ENCODE measurements at places on chromosomes 7 and 10. TPM values are rescaled to one million over a fixed set of nuclear protein-coding genes. Genes with fewer than 3 reads are reported as not detected.

DNA sequence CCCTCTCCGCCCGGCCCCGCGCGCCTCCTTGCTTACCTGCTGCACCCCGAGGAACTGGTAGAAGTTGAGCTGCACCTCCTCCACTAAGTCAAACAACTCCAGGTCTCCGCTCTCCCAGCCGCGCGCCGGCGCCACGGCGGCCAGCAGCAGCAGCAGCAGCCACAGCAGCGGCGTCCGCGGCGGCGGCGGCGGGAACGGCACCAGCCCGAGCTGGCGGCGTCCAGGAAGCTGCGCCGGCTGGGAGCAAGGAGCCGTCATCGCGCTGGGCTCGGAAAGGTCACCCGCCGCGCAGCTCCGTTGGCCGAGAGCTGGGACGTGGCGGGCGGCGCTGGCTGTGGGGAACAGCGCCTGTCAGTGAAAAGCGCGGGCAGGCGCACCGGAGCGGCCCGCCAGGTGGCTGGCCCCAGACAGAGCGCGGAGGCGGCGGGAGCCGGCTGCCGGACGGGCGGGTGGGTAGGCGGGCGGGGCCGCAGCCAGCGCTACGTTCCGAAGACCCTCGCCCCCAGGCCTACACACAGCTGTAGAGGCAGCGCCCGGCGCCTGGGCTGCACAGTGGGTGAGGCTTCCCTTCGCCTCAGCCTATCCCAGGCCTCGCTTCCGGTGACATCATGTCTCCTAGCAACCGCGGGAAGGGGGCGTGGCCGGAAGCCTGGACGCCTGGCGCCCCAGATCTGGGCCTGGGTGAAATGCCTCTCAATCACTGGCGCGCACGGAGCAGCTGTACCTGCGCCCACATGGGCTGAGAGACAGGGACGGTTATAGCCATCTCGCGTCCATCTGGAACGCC is at the start of gene DNAJC1:
DNAJC1 (minus strand) TSS at position 554 of the 787 bp plus-strand sequence; CDS start at position 258, 296 bp downstream.
- DNase-seq: peak; percentile 98

GRCh38 chr10:25080880-25081581 is 64.6 kb downstream of the THNSL1 start:
- DNase-seq: peak; percentile 78

Gene DGKI
- 1.8 TPM for polyA plus RNA-seq

Gene VIPR2
- 3.0 TPM for polyA plus RNA-seq

- DNase-seq: no peak
Measured at GRCh38 chr10:129174232-129175014, 292.6 kb upstream of the MGMT start.

DNA sequence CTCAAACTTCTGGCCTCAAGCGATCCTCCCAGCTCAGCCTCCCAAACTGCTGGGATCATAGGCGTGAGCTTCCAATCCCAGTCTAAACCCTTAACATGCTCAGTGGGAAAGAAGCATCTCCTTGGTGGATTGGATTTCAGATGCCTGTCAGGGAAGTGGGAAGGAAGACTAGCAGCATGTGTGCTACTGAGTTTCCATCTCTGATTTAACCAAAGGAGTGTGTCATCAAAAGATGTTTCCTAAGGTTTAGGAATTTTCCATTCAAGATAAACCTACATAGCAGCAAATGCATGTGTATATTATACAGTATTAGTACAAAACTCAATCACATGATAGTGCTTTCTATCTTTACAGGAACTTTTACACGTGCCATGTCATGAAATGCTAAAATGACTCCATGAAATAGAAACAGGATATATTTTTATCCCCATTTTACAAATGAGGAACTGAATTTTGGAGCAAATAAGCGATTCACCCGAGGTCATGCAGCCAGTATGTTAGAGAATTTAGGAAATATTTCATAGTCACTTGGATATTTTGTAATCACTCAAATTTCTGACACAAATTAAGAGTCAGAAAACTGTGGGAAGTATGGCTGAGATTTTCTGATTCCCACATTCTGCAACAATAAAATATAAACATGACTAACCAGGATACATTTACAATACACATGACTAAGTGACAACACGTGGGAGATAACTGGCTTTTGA is 11.4 kb upstream of the TMEM26 start:
- DNase-seq: no peak

- DNase-seq: no peak
Measured at GRCh38 chr10:11646450-11646849, 35.0 kb upstream of the USP6NL start.

Gene UPF2
- 39.1 TPM for polyA plus RNA-seq

DNA sequence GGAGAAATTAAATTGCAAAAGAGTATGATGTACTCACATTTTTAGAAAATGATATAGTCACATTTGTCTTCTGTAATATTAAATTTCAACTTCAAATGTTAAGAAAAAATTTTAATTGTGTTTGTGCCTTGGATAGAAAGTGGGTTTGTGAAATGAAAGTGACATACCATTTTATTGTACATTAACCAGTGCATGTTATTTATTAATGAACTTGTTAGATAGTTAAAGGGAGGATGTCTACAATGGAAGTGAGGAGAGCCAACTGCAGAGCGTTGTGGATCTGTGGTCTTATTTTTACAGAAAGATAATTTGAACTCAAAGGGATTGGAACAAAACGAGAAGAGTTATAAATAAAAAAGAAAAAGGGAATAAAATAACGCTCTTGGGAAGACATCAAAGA is 291.7 kb downstream of the ARL4A start:
- DNase-seq: no peak

Gene SCIN
- polyA plus RNA-seq: 111 TPM

DNA sequence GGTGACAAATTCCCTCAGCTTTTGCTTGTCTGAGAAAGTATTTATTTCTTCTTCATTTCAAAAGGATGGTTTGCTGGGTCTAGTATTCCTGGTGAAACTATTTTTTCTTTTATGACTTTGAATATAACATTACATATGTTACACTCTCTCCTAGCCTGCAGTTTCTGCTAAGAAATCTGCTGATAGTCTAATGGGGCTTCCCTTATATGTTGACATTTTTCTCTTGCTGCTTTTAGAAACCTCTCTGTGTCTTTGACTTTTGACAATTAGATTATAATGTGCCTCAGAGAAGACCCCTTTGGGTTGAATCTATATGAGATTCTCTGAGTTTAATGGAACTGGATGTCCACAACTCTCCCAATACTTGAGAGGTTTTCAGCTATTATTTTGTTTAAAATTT is 33.8 kb upstream of the SRI start:
- no peak for DNase-seq

- no peak for DNase-seq
Measured at GRCh38 chr10:44981172-44982113, 2.8 kb upstream of the DEPP1 start.

DNA sequence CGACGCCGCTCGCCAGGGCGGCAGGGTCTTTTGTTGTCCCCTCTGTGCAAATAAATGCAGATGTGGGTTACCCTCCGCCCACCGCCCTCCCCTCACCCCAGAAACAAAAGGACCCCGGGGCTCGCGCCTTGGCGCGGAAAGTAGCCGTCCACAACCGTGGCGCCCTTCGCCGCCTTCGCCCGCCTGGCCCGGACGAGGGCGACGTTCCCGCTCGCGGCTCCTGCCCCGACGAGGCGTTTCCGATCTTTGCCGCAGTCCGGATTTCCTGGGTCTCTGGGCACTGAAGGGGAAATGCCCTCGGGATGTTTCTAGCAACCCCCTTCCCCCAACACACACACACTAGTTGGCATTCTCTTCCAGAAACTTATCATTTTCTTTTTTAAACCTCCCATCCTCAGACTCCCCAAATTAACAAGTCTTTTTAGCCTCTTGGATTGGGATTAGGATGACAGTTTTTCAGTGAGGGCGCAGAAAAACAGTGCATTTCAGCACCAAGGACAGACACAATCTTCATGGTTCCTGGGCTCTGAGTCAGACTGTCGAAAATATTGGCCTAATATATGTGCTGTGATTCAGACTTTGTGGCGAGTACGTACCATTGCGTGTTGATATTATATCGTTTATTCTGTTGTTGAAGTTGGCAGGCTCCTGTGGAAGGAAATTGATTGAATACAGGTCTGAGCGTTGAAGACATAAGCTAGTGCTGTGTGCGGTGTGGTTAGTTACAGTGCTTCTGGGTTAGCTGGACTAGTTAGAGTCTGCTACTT is 771 bp downstream of the PHYHIPL start:
- peak; percentile 63 for DNase-seq

DNA sequence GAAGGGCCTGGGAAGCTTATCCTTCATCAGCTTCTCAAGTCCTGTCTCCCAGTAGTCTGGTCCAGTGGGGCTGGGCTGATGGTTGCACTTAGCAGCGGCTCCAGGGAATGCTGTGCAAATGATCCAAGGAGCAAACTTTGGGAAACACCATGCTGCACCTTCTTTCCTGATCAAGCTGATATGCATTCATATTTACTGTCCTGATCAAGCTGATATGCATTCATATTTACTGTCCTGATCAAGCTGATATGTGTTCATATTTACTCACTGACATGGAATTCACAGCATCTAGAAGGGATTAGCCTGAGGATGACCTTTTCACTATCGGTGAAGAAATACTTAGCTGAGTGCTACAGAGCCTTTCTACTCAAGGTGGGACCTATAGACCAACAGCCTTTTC is 330.7 kb downstream of the BMPER start:
- no peak for DNase-seq

GRCh38 chr7:87926581-87927461 is 7.2 kb upstream of the ADAM22 start:
- no peak for DNase-seq

Gene PNLIPRP2
- polyA plus RNA-seq: not detected

DNA sequence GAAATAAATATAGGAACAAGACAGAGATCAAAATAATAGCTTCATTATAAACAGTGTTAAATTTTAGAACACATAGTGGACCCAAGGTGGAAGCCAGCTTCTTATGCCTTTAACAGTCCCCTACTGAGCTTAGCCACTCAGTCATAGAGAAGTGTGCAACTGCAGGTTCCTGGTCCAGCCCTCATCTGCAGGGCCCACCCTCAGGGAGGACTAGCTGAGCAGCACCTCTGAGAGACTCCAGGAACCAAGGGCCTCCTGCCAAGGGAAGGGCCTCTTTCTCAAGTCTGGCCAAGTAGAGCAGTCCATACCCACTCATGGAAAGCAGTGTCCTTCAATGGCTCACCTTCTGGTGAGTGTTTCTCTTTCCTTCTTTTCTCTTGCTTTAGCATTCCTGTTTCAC is 173.7 kb upstream of the PRPS1L1 start:
- DNase-seq: no peak

- peak; percentile 54 for DNase-seq
Measured at GRCh38 chr7:151875942-151876898, 695 bp downstream of the PRKAG2 start.

Gene DLG5
- polyA plus RNA-seq: 40.4 TPM

DNA sequence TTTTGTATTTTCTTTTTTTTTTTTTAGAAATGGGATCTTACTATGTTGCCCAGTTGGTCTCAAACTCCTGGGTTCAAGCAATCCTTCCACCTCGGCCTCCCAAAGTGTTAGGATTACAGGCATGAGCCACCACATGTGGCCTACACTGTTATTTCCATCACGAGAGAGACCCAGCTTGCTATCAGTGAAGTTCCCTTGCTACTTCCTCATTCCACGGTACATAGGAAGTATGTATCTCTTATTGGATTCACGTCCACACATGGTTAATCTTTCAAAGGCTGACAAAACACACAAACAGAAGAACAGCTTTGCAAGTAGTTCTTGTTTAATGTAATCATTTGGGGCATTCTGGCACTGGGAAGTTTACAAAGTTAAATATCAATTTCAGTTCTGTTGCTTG is 50.9 kb downstream of the DCLRE1A start:
- DNase-seq: no peak

- no peak for DNase-seq
Measured at GRCh38 chr7:42161719-42162118, 75.3 kb downstream of the GLI3 start.

DNA sequence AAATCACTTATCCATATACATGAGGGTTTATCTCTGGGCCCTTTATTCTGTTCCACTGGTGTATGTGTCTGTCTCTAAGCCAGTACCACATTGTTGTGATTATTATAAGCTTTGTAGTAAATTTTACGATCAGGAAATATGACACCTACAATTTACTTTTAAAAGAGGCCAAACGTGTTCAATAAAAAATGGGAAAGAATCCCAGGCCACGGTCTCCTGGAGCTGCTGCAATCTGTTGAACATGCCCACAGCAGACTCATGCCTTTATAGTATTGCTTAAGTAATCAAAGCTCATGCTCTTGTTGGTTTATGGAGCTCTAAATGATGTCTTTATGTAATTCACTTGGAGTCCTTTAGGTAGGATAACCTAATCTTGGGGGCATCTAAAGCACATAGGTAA is 273.0 kb downstream of the ZMYND11 start:
- no peak for DNase-seq

- DNase-seq: no peak
Measured at GRCh38 chr10:28793482-28793881, 116.2 kb downstream of the BAMBI start.

GRCh38 chr10:73816917-73817729 is 5.7 kb upstream of the NDST2 start:
- no peak for DNase-seq

Gene IDI2
- not detected for polyA plus RNA-seq

Gene HOXA1
- 2.3 TPM for polyA plus RNA-seq

DNA sequence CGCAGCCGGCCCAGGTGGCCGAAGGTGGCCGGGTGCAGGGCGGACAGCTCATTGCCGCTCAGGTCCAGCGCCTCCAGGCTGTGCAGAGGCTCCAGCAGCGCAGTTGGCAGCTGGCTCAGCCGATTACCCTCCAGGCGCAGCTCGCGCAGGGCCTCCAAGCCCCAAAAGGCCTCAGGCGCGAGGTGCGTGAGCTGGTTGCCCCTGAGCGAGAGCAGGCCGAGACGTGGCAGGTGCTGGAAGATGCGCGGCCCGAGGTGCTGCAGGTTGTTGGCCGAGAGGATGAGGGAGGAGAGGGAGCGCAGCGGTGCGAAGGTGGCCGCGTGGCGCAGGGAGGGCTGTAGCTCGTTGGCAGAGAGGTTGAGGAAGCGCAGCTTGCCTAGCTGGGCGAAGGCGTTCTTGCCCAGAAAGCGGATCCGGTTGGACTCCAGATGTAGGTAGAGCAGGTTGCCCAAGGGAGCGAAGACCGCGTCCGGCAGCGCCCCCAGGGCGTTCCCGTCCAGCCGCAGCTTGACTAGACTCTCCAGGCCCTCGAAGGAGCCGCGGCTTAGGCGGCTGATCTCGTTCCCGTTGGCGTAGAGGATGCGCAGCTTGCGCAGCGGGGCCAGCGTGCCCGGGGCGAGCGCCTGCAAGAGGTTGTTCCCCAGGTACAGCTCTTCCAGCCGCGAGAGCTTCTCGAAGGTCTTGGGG is 923 bp downstream of the TRIL start:
- no peak for DNase-seq

DNA sequence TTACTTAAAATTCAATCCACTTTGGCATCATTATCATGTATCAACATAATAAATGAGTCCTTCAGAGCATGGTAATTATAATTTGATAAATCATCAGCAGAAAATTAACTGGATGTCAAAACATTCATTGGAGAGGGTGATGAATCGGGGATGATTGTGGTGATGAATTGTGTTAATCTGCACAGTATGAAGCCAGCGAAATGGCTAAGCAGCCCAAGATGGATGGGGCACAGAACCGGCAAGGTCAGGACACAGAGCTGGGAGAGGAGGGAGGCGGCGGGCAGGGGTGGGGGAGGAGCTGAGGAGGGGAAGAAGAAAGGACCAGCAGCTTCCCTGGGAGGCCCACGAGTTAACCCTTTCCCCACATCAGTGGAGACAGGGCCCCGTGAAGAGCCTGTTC is 536.1 kb downstream of the LRMDA start:
- DNase-seq: no peak

Gene GLI3
- polyA plus RNA-seq: 17.3 TPM
